Cortex of kidney (tissue), 1 donor: ENCODE measurements at places on chromosomes 5 and 9.

- DNase-seq = no peak
Observed at GRCh38 chr9:12680341-12680740, 12.8 kb upstream of the TYRP1 start.

DNA sequence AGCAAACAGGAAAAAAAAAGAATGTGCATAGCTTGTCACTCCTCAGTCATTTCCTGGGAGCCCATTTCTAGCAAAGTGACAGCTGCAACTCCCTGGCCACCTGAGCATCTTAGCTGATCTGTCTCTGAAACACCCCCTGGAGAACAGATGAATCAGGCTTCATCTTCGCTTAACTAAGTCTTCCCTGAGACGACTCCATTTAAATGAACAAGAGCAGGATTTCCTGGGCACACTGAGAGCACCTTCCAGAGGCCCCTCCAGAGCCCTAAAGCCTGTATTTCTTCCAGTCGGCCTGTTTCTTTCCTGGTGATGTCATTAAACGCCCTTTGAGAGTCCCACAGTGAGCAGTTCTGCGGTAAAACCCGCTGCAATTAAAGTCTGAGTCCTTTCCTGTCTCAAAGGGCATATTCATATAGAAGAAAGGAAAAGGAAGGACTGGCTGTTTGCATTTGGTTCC, 13.9 kb downstream of the TGFBI start:
- DNase-seq = no peak

- no peak for DNase-seq
Observed at GRCh38 chr5:39363217-39363616, 1.1 kb downstream of the C9 start.

DNA sequence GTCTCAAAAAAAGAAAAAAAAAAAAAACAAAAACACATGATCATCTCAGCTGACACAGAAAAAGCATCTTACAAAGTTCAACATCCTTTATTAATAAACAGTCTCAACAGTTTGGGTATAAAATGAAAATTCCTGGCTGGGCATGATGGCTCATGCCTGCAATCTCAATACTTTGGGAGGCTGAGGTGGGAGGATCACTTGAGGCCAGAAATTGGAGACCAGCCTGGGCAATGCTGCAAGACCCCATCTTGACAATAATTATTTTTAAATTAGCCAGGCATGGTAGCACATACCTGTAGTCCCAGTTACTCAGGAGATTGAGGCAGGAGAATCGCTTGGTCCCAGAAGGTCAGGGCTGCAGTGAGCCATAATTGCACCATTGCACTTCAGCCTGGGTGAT, 7.9 kb upstream of the CNTRL start:
- no peak for DNase-seq

DNA sequence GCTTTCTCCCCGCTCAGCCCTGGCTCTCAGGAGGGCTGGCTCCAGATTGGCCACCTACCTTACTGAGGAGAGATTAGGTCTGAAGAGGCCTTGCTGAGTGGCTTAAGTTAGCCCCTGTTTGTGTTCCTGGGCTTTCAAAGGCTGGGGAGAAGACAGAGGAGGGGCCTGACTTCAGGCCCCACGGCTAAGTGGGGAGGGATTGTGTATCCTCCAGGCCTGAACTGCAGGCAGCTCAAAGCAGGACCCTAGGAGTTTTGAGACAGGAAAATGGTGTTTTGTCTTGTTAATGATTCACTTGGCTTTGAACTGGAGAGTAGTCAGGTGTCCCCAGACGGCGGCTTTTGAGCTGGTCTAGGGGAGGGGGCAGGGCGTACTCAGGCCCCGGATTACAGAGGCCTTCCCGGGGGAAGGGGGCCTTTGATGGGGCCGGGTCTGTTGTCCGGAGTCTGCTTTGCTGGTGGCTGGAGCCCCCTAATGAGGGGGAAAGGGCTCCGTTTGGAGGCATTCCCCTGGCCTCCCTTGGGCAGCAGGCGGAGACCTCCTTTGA, 162.0 kb upstream of the SMIM23 start:
- no peak for DNase-seq

- DNase-seq = no peak
Observed at GRCh38 chr5:90099099-90099498, 310.5 kb downstream of the CETN3 start.

- no peak for DNase-seq
Observed at GRCh38 chr9:5113523-5113922, 71.9 kb downstream of the INSL6 start.

- no peak for DNase-seq
Observed at GRCh38 chr5:103126557-103126956, 6.5 kb downstream of the PPIP5K2 start.

GRCh38 chr5:60232036-60232795, 338.7 kb upstream of the PDE4D start:
- no peak for DNase-seq

GRCh38 chr9:14358523-14358922, 44.6 kb upstream of the NFIB start:
- no peak for DNase-seq

GRCh38 chr5:34827588-34828506, 11.1 kb upstream of the TTC23L start:
- no peak for DNase-seq

GRCh38 chr5:1400211-1400855, 44.9 kb downstream of the SLC6A3 start:
- no peak for DNase-seq

DNA sequence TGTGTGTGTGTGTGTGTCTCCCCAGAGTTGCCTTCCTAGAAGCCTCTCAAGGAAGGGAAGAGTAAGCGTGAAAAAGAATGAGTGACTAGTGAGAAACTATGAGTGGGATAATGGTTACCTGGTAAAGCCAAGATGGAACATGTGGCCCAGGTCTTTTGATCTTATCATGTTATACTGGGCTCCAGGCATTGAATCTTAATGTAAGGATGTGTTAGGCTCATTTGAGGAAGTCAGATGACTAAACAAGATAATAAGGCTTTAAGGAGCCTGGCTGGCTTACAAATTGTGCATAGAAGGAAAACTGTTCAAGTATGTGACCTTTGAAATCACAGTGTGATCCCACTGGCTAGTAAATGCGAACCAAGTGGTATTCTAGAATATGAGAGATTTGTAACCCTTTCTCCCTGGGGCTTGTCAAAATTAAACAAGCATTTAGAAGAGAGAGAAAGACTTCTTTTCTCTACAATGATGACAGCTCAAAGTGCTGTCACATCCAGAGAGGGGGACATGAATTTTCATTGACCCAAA, 29.9 kb upstream of the HMHB1 start:
- no peak for DNase-seq

GRCh38 chr5:95858023-95858461, 35.5 kb upstream of the GLRX start:
- DNase-seq = no peak

GRCh38 chr5:156191547-156191946, 135.4 kb upstream of the SGCD start:
- no peak for DNase-seq

DNA sequence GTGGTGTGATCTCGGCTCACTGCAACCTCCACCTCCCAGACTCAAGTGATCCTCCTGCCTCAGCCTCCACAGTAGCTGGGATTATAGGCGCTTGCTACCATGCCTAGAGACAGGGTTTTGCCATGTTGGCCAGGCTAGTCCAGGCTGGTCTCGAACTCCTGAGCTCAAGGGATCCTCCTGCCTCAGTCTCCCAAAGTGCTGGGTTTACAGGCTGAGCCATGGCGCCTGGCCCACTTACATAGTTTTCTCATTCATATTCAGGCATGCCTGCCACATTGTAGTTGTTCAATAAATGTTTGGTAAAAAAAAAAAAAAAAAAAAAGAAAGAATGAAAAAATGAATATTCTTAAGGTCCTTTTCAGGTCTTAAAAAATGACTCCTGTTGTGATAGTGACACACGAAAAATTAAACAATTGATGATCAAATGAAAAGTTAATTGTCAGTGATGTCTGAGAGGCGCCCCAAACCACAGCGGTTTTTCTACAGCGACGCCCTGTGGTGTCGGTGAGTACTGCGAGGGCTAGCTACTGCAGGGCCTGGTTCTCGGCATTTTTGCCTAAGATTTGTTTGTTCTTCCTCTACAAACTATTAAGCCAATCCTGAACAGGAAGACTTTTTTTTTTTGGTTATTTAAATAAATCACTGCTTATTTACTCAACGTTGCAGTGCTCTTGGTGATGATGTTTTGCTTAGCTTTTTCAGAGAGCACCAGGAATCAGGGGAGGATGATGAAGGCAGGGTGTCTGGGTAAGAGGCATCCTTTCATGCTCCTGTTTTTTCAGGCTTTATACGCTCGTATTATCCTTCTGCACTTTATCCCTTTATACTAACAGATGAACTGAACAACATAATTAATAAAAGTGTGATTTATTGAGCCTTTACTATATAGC, 67.0 kb upstream of the DPYSL3 start:
- DNase-seq = no peak
